Calu3 (cell line): ENCODE measurements at places on chromosomes 1 and 21. TPM values are rescaled to one million over a fixed set of nuclear protein-coding genes. Genes with fewer than 3 reads are reported as not detected.

DNA sequence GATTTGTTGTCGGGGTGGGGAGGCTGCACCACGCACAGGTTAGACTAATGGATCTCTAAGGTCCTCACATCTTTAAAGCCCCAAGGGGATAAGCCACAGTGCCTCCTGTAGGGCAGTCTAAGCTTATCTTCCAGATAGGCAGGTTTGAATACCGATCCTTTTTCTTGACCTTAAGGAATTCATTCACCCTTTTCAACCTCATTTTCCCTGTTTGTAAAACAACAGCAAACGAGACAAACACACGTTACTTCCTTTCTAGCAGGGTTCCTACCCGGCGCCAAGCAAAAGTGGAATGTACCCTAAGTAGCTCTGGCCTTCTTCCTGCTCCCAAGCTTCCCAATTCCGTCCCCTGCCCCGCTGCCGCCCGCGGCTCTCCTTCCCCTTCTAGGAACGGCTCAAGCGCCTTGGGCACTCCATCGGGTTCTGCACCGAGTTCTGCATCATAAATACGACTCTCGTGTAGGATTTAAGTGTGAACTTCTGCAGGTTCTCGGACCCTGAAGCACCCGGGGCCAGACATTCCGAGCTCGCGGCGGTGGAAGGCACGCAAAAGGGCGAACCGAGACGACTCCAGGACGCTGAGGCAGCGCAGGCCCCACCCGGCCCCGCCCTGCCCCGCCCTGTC lies 548 bp upstream of the CDC20 start:
- DNase-seq, result peak; percentile 42

- DNase-seq, result no peak
Measured at GRCh38 chr21:42038826-42039425, 28.8 kb upstream of the ZBTB21 start.

DNA sequence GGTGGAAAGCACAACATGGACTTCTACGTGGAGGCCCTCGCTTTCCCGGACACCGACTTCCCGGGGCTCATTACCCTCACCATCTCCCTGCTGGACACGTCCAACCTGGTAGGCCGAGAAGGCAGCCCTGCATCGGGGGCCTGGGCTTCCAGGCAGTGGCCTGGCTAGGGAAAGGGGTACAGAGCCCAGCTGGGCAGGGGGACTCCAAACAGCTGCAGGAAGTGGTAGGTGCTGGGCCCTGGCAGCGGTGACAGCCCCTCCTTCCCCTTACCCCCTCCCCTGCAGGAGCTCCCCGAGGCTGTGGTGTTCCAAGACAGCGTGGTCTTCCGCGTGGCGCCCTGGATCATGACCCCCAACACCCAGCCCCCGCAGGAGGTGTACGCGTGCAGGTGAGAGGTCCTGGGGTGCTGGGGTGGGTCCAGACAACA lies 30.0 kb upstream of the PADI6 start:
- DNase-seq, result no peak

DNA sequence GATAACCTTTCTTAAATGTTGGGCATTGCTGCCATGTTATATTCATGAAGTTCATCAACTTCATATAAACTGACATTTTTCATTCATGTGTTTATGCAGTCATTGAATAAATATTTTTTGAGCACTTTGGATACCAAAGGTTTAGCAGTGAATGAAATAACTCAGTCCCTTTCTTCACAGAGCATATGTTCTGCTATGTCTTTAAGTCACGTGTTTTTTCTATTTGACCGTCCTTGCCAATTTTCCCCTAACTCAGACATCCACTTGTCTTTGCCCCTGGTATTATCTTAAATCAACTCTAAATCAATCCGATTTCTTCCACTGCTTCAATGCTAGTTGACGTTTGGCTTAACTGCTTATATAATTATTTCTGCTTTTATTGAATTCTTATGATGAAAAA lies 16.6 kb downstream of the ADARB1 start:
- no peak for DNase-seq

DNA sequence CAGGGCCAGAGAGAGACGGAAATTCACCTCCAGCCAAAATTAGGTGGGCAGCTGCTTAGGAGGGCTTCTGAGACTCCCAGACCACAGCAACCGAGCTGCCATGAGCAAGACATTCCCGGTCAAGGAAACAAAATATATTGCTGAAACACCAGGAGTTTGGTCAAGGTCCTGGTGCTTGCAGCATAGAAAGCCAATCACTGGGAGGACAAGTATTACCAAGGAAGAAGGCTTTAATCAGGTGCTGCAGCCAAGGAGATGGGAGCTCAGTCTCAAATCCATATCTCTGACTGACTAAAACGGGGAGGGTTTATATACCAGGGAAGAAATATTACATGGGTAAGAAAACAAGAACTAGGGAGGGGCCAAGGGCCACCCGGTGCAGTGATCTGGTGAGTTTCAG lies 18.8 kb upstream of the TMEM125 start:
- no peak for DNase-seq

DNA sequence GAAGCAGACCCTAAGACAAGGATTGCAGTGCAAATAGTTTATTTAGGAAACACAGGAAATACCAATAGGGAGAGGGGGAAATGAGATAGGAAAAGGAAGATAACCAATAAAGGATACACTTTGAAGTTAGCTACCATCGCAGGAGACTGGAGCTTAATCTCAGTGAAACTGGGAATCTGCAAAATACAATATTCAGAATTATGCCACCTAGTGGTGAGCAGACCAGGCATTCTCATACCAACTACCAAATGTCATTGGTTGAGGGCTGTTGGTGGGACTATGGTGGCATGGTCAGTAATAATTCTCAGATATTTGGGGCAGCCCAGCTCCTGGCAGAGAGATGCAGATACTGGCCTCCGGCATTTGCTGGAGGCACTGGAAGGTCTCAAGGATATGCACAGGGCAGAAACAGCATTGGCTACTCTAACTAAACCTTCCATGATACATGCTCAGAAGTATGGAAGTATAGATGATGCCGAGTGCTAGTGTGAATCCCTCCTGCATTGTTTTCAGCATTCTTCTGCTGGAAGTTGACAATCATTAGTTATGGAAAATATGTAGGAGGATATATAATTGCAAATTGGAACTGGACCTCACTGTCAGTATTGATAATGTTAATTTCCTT lies 11.8 kb upstream of the ZFP69B start:
- peak; percentile 9 for DNase-seq

DNA sequence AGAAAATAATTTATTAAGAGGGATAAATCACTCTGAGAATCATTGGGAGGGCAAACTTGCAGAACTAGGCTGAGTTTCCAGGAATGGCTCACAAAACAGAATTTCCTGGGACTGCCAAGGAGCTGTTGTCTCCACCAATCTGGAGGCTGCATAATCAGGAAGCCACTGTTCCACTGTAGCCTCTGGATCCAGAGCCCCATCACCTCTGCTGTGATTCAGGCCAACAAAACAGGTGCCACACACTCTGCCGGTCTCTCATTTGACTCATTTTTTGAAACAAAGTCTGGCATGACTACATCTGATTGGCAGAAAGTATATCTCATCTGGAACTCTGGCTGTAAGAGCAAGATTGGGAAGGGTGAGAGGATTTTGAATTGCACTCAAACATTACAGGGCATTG lies 178.9 kb upstream of the C1orf105 start:
- DNase-seq, result no peak

GRCh38 chr1:229156872-229157271 lies 114.0 kb upstream of the RAB4A start:
- peak; percentile 38 for DNase-seq

GRCh38 chr1:178509414-178510007 lies 3.4 kb upstream of the TEX35 start:
- no peak for DNase-seq

The FAM163A gene
- total RNA-seq, result not detected in 2 replicates

The ANKRD35 gene
- 0.22 TPM in 1 of 2 replicates, not detected in the other for total RNA-seq

DNA sequence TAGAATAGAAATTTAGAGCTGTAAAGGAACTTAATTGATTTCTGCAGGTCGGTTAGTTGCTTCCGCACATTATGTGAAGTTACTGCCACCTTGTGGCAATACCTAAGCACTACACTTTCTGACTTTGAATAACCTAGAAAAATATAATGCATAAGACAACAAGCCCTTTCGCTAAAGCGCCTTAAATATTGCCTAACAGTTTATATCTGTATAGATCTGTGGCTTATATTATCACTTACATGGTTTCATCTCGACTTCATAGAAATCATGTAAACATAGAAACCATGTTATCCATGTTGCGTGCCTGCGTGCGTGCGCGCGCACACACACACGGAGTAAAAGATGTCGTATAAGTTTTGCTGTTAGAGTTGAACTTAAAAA lies 10.9 kb upstream of the IFI16 start:
- peak; percentile 51 for DNase-seq

DNA sequence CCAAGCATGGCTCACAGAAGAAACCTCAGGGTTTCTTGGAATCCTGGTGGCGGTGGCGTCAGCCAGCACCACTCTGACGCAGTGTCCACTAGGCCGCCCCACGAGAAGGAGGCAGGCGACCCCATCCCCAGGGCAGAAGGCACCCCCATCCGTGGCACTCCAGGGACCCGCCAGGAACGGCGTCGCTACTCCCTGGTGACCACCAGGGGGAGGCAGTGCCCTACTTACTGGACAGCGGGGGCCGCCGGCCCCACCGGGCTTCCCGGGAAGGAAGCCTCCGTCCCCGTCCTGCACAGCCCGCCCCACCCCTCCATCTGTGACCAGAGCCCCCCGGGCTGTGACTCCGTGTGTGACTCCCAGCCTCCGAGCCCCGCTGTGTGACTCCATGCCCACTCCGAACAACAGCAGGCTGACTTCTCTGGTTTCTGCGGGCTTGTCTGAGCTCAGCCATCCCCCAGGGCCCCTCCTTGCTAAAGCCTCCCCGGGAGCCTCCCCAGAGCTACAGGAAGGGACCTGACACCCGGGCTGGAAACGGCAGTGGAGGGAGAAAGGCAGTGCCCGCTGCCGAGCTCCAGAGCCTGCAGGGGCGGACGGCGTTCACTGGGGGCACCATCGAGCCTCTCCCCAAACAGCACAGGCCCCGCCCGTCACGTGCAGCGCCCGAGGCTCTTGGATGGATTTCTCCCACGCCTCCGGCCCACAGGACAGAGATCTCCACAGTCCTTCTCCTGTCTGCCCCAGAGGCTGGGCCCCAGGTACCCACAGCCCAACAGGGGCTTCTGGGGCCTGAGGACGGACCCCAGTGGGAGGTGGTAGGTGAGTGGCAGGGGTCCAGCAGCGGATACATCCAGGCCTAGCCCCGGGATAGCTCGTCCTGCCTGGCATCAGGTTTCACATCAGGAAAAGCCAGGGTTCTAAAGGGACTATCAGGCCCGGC lies 21.1 kb downstream of the KIF17 start:
- DNase-seq, result peak; percentile 83

DNA sequence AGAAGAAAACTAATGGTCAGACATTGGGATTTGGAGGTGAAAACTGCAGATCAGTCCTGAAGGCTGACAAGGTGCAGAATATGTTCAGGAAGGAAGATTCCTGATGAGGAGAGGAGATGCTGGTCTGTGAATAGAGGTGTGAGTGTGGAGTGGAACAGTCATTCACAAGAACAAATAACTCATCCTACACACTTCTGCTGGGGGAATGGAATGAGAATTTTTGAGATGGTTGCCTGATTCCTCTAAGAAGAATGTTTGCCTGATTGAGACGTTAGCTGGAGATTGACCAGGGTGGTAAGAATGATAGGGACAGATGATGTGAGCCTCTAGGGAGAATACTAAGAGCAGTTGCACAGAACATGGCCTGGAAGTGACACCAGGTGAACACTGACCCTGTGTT lies 4.1 kb downstream of the S100A7 start:
- DNase-seq, result no peak

The GIPC2 gene
- total RNA-seq, result 2.1 and 2.8 TPM in 2 replicates

DNA sequence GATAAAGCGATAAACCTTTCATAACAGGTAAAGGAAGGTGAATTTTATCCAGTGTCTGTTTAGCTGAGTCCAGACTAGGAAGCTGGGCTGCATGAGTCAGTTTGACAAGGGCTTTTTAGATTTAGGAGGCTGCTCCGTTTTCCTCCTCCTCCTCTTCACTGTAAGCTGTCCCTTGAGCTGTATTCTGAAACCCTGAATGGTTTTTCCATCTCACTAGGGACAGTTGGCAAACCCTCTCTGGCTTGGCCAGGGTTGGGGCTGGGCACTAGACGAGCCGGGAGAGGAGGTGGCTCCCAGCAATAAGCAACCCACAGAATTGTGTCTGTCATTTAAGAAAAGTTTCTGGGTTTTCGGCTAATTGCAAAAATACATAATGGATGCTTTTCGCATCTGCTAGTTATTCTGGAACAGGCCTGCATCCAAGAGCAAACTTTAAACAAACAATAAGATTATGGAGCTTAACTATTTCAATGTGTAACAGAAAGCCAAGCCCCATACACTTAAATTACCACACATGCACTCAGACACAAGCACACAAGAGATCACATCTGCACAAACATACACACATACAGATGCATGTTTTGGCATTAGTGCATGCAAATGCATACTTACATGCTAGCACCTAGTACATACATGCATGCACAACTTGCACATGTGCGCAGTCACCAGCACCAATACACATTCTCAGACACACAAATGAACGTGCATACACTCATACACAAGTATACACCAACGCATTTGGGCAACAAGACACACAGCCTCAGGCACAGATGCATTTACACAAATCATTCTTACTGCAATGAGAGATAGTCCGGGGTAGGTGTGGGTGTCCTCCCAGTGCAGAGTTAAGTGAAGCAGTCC lies 27.8 kb upstream of the FOXE3 start:
- no peak for DNase-seq

- DNase-seq, result peak; percentile 22
Measured at GRCh38 chr21:17585875-17586450, 26.7 kb downstream of the BTG3 start.

DNA sequence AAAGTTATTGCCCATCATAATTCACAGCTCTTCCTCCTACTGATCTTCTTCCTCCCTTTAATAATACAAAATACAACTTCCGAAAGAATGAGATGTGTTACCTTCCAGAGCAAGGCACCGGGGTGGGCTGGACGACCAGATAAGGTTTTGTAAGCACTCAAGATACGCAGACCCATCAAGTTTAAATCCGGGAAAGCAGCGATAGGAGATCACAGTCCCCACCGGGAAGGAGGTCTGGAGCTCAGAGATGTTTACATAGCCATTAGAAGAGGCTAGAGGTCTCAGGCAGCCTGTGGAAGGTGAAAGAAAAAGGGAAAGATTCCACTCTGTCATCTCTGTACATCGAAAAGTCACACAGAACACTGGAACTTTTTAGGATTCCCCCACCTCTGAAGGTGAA lies 99.4 kb downstream of the SUSD4 start:
- DNase-seq, result no peak

- DNase-seq, result peak; percentile 83
Measured at GRCh38 chr1:111222308-111223125, 5.0 kb upstream of the CHI3L2 start.

The AQP10 gene
- not detected in 2 replicates for total RNA-seq

GRCh38 chr1:10033359-10033845 lies 644 bp downstream of the UBE4B start:
- peak; percentile 24 for DNase-seq
